ENCODE measurements at places on chromosomes 3 and 15.

DNA sequence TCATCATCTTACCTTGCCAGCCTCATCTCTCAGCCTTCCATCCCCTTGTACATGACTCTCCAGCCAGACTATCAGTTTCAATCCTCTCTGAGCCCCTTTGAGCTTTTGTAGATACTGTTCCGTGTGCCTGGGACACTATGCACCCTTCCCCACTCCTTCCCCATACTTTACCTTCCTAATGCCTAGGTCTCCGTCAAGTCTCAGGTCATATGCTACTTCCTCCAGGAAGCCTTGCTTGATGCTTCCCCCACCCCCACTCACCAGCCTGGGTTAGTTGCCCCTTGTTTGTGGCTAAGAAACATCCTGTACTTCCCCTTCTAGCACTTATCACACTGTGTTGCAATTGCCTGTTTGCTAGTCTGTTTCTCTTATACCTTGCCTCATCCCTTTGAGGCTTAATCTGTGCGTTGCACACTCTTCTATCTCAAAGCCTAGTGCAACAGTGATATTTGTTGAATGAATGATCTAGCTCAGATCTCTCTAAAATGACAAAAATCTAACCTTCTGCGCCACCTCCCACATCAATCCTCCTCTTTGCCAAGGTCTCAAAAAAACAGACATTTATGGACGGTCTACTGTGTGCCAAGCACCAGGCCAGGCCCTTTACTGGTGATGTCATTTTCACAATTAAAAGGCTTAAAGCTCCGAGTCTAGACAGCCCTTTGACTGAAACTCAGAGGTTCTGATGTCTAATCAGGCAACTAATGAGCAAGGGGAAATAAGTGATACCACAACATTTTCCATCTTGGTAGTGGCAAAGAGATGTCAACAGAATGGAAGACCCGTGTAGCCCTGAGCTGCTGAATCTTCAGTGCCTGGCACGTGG is 6.5 kb upstream of the USP3 start:
- DNase-seq, result peak; percentile 91

GRCh38 chr15:88118741-88119140 is 137.8 kb downstream of the NTRK3 start:
- DNase-seq, result no peak

DNA sequence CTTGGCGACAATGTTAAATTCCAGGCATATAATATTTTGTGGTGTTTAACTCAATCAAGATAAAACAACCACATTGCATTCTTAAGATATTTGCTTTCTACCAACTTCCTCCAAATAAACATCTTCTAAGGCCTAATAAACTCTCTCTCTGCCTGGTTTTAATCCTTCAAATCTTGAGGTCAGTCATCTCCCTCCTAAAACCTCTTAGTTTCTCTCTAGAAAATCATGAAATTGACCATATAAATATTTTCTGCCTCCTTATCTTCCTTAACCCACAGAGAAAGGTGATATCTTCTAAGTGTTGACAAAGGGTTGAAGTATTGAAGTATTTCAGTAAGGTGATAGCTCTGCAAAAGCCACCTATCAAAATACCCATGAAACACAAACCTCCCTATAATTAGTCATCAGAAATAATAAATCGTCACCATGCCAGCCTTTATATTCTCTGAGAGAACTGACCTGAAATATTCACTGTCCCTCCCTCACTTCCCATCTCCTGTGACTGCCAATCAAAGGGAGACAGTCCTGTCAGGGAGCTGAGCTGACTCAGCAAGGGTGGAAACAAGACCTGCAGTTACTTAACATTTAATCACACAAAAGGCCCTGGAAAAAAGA is 1261.1 kb downstream of the ROBO1 start:
- DNase-seq, result no peak

DNA sequence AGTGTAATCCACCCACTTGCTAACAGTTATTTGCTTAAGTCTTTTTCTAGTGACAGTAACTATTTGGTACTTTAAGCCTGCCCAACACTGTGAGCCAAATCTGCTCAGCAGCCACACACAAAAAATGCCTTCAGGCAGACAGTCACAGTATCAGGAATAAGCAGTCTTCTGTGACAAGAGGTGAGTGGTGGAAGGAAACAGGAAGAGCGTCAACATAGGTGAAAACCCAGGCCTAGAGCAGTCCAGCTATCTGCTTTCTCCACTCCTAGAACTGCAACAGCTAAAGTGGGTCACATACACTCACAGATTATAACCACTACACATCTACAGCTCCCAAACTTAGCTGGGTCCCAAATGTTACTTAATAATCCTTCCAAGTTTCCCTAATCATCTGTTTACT is 213.7 kb downstream of the ZBTB20 start:
- DNase-seq, result no peak

- peak; percentile 41 for DNase-seq
Measured at GRCh38 chr15:34847598-34847997, 52.2 kb upstream of the ACTC1 start.

GRCh38 chr15:96701443-96701842 is 370.9 kb downstream of the NR2F2 start:
- DNase-seq, result no peak

GRCh38 chr3:35201211-35201610 is 438.1 kb upstream of the ARPP21 start:
- no peak for DNase-seq

DNA sequence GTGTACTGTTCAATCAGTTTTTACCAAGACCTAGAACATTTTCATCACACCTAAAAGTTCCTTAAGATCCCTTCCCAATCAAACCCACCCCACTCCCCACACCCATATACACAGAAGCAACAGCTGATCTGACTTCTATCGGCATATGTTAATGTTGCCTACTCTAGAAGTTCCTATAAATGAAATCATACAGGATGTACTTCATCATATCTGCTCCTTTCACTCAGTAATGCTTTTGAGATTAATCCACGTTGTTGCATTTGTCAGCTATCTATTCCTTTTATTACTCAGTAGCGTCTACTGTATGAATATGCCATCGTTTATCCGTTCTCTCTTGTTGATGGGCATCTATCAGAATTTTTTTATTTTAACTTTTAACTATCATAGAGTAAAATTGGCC is 14.3 kb upstream of the FILIP1L start:
- DNase-seq, result no peak

DNA sequence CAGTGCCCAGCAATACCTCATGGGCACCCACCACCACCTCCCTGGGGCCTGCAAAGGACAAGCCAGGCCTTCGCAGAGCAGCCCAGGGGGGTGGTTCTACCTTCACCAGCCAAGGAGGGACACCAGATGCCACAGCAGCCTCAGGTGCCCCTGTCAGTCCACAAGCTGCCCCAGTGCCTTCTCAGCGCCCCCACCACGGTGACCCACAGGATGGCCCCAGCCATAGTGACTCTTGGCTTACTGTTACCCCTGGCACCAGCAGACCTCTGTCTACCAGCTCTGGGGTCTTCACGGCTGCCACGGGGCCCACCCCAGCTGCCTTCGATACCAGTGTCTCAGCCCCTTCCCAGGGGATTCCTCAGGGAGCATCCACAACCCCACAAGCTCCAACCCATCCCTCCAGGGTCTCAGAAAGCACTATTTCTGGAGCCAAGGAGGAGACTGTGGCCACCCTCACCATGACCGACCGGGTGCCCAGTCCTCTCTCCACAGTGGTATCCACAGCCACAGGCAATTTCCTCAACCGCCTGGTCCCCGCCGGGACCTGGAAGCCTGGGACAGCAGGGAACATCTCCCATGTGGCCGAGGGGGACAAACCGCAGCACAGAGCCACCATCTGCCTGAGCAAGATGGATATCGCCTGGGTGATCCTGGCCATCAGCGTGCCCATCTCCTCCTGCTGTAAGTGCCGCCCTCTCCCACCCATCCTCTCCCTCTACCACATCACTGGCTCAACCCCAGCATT is 19.2 kb upstream of the BFSP2 start:
- no peak for DNase-seq

GRCh38 chr15:62599791-62600777 is 435.0 kb upstream of the C2CD4B start:
- no peak for DNase-seq

- DNase-seq, result no peak
Measured at GRCh38 chr15:88395872-88396781, 71.1 kb downstream of the MRPL46 start.

GRCh38 chr15:74377831-74378766 is 10.7 kb upstream of the CYP11A1 start:
- DNase-seq, result no peak

- no peak for DNase-seq
Measured at GRCh38 chr15:26033493-26033892, 170.4 kb upstream of the ATP10A start.

DNA sequence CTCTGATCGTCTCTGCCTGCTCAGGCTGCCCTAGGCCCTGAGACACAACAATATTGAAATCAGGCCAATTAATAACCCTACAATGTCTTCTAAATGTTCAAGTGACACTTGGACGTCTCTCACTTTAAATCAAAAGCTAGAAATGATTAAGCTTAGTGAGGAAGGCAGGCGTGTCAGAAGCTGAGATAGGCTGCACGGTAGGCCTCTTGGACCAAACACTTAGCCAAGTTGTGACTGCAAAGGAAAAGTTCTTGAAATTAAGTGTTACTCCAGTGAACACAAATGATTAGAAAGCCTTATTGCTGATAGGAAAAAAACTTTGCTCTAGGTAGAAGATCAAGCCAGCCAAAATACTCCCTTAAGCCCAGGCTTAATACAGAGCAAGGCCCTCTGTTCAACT is 2.2 kb downstream of the HPS3 start:
- no peak for DNase-seq

GRCh38 chr3:108125550-108126071 is 34.8 kb upstream of the CD47 start:
- DNase-seq, result no peak
